ENCODE measurements at places on chromosomes 2 and 18. TPM values are rescaled to one million over a fixed set of nuclear protein-coding genes. Genes with fewer than 3 reads are reported as not detected.

- DNase-seq = no peak
These were observed 56.7 kb downstream of the ADI1 start for GRCh38 chr2:3462493-3463104.

DNA sequence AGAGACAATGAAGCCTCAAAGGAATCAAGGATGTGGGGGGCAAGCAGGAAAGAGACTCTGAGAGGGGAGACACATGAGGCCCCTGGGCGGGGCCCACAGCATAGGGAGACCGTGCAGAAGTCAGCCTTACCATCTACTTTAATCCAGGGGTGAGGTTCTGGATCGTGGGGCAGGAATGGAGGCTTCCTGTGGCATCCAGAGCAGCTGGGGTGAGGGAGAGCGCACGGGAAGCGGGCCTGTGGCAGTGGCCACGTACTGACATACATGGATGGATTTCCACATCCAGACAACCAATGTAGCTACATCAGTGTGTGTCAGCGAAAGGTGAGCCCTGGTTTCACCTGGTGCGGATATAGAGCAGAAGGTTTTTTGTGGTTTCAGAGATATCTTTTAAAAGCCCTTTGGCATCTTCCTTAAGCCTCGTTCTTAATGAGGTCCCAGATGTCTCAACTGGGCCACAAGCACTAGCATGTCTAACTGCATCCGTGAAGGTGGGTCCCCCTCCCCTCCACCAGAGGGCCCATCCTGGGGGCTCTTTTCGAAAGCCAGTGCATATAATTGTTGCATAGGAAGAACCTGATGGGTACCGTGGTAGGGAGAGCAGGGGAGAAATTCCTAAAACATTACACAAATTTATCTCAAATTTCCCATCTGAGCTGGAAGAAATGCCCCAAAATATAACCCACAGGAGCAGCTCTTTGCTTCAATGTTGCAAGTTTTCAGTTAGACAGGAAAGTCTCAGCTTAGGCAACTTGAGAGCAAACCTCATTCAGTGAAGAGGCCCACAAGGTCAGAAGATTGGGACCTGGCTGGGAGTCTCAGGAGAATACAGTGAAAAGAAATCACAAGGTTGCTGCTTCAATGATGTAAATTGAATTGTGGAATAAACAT, 90.9 kb downstream of the SP3 start:
- no peak for DNase-seq

- DNase-seq = no peak
These were observed 71.2 kb downstream of the MBP start for GRCh38 chr18:77061281-77061945.

DNA sequence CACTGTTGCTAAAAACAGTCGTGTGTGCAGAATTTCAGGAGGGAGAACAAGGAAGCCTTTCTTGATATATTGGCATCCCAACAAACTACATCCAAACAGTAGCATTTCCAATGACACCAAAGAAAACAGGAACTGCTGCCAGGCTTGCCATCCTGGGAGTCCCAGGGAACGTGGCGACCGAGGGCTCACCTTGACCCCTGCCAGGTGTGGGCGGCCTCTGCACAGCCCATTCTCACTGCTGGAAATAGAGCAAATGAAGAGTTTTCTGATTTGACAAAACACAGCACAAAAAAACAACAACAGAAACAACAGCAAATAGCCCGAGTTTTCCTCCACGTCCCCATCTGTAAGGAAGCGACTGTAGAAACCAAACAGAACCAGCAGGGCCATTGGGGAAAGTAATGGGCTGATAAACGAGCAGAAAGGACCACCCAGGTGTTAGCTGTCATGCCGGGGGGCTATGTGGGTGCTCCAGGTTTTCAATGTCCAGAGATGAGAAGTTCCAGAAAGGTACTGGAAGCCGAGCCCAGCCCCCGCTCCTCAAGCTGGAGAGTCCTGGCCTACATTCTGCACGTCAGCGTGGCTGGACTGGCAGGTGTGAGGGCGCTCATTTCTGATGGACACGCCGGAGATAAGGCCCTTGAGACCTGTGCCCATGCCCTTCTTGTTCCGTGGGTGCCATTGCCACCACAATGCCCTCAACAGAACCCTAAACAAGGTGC, 80.8 kb downstream of the TWIST2 start:
- no peak for DNase-seq

- DNase-seq = no peak
These were observed 595.2 kb upstream of the HNMT start for GRCh38 chr2:137369106-137369505.

DNA sequence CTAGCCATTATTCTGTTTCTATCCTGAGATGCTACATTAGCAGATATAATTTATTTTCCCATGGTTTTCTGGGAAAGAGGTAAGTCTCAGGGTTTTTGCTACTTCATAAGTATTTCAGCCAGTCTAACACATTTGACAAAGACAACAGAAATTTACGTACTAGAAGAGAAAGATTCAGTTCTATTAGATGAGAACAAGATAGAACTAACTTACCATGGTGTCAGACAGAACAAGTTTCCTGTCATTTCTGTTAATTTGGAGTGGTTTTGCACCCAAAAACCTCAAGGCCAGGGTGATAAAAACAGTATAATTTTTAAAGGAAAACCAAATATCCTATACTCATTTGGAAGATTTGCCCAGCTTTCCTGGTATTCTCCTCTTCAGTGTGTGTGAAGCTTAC, 15.6 kb downstream of the SLC4A5 start:
- no peak for DNase-seq

DNA sequence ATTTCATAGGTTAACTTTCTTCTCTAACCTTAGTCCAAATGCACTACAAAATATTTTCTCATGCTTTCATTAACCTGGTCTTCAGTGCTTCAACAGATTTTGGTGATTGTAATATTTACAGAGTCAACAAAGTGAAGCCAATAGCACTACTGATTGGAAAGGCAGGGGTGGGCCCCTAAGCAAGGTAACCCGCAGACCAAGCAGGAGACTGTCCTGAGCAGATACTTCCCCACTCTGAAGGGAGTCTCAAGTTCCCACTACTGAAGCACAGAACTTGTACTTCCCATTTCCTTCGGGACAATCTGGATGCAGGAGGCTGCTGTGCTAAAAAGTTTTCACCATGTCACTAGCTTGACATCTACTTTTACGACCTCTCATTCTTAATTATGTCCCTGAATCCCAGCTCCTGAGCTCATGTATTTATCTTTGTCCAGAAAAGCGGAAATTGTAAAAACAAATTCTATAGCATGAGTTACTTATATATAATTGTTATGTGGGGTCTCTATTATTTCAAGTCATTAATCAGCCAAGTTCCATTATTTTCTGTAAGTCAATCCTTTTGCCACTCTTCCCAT, 311.6 kb upstream of the REV1 start:
- no peak for DNase-seq

DNA sequence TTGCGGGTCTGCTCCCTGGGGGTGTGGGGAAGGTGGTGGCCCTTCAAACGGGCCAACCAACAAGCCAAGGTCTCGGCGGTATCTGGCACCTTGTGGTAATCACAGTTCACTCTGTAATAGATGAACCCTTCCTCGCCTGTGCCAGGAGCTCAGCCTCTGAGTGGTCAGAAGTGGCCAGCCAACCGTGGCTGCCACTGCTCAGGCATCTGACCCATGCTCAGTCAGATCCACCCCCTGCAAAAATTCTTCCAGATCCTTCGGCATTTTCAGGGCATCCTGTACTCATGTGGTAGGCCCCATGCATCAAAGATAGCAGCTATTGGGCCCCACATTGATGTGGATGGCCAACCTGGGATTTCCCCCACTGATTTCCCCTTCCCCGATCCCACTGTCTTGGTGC, 39.6 kb upstream of the SERPINE2 start:
- DNase-seq = no peak

DNA sequence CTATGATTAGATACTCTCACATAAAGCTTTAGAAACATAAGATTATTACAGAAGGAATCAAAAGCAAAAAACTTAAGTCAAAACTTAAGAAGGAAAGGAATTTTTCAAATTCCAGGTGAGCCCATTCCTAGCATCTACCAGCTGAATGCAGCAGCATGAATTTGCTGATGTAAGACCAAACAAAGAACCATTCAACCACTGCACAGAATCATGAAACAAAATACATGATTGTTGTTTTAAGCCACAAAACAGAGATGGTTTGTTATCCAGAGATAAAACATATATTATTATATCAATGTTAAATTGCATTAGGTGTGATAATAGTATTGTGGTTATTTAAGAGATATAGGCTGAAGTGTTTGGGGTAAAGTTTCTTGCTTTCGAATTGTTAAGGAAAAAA, 29.0 kb downstream of the PIGN start:
- no peak for DNase-seq

DNA sequence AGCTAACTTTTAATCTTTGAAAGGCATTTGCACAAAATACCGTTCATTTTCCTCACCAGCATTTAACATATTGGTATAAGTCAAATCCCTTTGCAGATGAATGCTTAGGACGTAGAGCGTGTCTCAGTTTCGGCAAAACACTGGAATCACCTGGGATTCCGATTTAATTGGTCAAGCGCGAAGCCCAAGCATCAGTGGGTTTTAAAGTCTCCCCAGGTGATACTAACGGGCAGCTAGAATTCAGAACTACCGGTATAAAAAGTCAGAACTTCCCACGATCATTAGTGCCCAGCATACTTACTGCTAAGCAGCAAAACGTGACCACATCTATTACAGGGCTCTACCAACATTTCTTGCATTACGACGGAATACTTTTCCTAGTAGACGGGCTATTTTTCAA, 24.6 kb downstream of the ALPK2 start:
- no peak for DNase-seq

- no peak for DNase-seq
These were observed 61.5 kb downstream of the ADNP2 start for GRCh38 chr18:80170395-80171053.

DNA sequence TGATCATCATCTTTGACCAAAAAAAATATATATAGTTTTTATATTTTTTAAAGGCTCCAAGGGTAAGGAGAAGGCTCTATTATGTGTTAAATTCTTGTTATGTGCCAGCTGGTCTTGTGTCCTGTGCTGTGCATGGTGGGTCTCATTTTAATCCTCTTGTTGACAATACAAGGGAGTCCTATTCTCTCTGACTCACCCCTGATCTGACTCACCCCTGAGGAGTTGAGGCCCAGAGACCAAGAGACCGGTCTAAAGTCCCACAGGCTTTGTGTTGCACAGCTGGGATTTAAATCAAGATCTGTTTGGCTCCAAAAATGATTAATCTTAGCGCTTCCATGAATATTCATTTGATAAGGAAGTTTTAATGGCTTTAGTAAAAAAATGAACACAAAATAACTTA, 25.7 kb downstream of the MC2R start:
- peak; percentile 75 for DNase-seq

GRCh38 chr2:145731467-145731866, 1211.5 kb upstream of the ZEB2 start:
- no peak for DNase-seq

GRCh38 chr2:151138507-151138906, 123.2 kb downstream of the RBM43 start:
- DNase-seq = no peak

DNA sequence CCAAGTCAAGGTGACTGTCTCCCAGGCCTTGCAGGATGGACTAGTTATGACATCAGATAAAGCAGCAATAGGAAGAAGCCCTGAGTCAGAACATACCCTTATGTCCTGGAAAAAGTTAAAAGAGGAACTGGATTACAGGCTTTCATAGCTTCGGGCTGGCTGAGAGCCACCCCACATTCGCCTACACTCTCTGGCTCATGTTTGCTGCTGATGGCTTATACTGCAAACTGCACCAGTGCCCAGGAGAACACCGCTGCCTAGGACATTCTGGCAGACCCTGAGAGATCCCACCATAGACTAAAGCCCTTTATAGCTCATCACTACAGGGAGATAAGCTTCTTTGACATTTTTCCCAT, 20.3 kb downstream of the SLC8A1 start:
- DNase-seq = peak; percentile 60

DNA sequence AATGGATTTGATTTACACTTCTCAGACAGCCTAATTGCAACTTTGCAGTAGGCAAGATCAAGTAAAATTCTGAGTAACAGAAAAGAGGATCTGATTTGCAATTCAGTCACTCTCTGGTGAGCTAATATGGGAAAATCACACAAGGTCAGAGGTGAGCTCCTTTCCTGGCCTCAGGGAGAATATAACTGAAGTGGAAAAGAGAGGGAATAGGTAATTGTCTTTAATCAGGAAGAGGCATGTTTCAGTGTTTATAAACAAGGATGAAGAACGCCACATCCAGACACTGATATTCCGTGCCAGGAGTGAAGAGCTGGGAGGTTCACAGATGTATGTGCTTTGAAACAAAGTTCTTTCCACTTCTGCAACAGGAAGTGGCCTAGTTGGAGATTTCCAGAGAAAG, 127.1 kb downstream of the ETAA1 start:
- DNase-seq = no peak

Gene TUBB8B
- total RNA-seq = not detected

Gene WDPCP
- 6.9 TPM for total RNA-seq

Gene PID1
- 211 TPM for total RNA-seq

Gene SERPINB11
- total RNA-seq = not detected

Gene ONECUT2
- 0.49 TPM for total RNA-seq

Gene REG1B
- not detected for total RNA-seq

Data from MCF 10A (cell line).